Upper lobe of left lung (tissue), 6 donors: ENCODE measurements at places on chromosomes 2 and 18. TPM values are rescaled to one million over a fixed set of nuclear protein-coding genes. Genes with fewer than 3 reads are reported as not detected.

GRCh38 chr2:9364791-9365497 is 58.4 kb downstream of the ITGB1BP1 start:
- H3K4me1 ChIP-seq = no peaks in the 10 kb centered on the region
- H3K4me3 ChIP-seq = no peak overlapping the region
- DNase-seq = no peak
- H3K36me3 ChIP-seq = no peaks in the 10 kb centered on the region

DNA sequence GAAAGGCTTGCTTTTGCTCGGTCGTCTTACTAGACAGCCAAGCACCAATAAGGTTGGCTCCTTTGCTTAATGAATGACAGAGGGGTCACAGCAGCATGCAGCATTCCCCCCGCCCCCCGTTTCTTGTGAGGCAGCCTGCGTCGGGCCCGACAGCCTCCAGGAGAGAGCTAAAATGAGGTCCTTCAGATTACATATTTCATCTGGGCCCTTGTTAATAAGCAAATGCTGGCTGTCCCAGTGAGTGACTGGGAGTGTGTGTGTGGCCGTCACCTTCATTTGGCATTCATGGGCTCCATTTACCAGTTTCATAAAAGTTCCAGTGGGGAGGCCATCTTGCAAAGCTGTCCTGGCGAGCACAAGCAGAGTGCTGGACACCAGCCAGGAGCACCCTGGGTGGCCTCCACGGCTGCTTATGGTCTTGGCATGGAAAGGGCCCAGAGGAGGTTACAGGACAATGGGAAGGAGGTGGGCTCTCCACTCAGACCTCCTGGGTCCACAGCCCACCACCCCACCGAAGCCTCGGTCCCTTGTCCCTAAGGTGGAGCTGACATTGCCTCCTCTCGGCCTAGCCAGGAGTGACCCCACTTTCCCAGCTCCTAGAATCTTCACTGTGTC is 37.2 kb downstream of the ODC1 start:
- peak overlapping the region; percentile 86 for H3K27ac ChIP-seq
- H3K4me1 ChIP-seq = peaks cover 45% of the 10 kb centered on the region
- no peak overlapping the region for H3K4me3 ChIP-seq
- no peaks in the 10 kb centered on the region for H3K36me3 ChIP-seq
- H3K27me3 ChIP-seq = no peaks in the 10 kb centered on the region

GRCh38 chr2:128302011-128302743 is 16.5 kb downstream of the HS6ST1 start:
- H3K27ac ChIP-seq = no peak overlapping the region
- H3K27me3 ChIP-seq = no peaks in the 10 kb centered on the region
- H3K4me1 ChIP-seq = peaks cover 32% of the 10 kb centered on the region
- H3K36me3 ChIP-seq = no peaks in the 10 kb centered on the region
- DNase-seq = no peak

- no peaks in the 10 kb centered on the region for H3K36me3 ChIP-seq
- H3K27ac ChIP-seq = peak overlapping the region; percentile 63
- peaks cover 20% of the 10 kb centered on the region for H3K4me1 ChIP-seq
These were observed 246.5 kb downstream of the LDLRAD4 start for GRCh38 chr18:13465124-13465446.

GRCh38 chr2:199219551-199219950 is 238.2 kb downstream of the SATB2 start:
- H3K4me3 ChIP-seq = no peak overlapping the region
- no peaks in the 10 kb centered on the region for H3K36me3 ChIP-seq

DNA sequence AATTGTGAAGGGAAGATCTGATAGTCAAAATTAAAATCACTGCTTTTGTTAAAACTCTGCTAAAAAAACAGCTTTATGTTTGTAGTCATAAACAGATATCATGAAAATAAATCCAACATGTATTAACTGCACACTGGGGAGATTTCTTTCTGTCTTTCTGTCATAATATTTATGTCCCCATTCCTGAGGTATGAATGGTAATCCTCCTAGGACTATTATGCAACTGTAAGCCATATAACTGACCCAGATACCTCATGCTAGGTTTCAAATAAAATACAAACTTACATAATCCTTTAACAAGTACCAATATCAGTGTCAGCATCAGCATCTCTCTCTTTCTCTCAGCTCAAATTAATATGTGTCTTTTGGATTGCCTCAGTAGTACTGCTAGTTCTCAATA is 18.2 kb downstream of the IFIH1 start:
- no peak for DNase-seq
- H3K27ac ChIP-seq = no peak overlapping the region
- H3K27me3 ChIP-seq = no peaks in the 10 kb centered on the region
- H3K4me1 ChIP-seq = no peaks in the 10 kb centered on the region
- no peak overlapping the region for H3K4me3 ChIP-seq

DNA sequence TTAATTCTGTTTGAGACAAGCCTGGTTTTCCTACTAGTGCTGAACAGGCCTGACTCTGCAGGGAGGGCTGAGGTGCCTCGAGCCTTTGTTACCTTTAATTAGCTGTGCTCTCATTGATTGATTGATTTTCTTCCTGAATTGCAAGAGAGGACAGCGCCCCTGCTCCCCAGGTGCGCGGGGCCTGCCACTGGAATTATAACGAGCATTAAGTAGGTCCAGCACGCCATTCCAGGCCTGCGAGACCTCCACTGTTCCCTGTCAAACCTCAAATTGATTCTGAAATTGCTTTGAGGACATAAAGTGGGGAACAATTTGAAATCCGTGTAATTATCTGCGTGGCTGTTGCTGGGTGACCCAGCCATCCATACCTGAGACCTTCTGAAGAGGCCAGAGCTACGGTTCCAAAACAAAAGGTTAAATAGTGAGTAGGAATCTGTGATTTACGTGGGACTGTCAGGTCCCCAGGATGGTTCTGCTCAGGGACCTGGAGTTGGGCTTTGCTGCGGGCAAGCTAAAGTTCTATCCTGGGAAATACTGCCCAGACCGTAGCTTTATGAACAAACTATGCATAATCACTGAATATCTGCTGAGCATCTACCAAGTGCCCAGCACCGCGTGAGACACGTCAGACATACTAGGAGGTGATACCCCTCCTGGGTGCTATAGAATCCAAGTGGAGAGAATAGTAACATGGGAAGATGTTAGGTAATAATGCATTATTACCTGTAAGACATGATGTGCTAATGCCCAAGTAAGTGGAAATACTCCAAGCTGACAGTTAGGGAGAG is 104.1 kb downstream of the ZBTB7C start:
- no peak overlapping the region for H3K4me3 ChIP-seq
- H3K27me3 ChIP-seq = no peaks in the 10 kb centered on the region
- peak; percentile 8 for DNase-seq
- no peak overlapping the region for H3K27ac ChIP-seq
- peaks cover 16% of the 10 kb centered on the region for H3K4me1 ChIP-seq

- no peaks in the 10 kb centered on the region for H3K36me3 ChIP-seq
- no peak for DNase-seq
- no peaks in the 10 kb centered on the region for H3K27me3 ChIP-seq
These were observed 230.4 kb upstream of the COPS8 start for GRCh38 chr2:236855176-236855865.

The HRH4 gene
- total RNA-seq = 0.10 TPM

The CPO gene
- not detected for total RNA-seq
